ENCODE measurements at places on chromosomes 1 and 21.

DNA sequence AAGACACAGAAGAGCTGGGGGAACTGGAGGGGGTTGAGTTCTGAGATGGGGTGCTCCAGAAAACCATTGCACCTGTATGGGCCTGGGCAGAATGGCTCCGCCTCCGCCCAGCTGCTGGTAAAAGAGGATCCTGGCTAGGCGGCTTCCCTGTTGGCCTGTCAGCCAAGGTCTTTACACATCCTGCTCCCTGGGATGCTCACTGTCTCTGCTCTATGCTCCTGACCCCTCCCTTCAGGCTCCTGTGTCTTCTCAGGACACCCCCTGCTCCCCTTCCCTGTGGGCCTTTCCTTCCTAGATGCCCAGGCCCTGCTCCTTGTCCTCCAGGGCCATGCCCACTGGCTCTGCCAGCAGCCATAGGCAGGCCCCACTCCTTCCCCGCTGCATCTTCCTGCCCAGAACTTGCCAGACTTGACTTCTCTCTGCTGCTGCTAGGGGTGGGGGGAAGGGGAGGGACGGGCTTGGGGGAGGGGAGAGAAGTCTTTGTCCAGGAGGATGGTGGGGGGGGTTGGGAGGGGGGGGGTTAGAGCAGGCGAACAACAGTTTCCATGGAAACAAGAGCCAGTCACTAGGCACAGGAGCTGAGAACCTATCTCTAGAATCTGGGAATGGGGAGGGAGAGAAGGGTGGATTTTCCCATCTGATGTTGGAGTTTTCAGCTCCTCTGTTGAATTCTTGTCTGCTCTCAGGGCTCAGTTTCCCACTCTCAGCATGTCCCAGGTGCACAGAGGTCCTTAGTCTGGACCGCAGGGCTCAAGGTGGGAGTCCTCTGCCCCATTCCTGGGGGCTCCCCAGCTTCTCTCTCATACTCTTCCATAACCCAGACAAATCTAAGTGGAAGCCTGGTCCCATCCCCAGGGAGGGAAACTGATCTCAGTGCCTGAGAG is 10.6 kb downstream of the CELSR2 start:
- no peak for DNase-seq

DNA sequence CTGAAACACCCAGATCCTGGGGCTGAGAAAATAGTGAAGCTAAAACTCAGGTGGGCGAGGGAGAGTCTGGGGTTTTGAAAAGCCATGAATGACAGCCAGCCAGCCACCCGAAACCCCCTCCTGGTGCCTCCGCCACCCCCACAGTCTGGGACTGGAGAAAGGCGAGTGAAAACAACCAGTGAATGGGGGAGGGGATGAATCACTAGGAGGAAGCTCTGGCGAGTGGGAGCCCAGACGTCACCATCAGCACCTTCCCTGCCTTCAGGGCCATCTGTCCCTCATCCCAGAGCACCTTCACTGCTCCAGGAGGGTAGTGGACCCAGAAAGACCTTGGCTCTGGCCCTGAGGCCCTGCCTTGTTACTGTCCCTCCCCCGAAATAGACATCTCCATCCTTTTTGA is 9.2 kb downstream of the RORC start:
- no peak for DNase-seq

GRCh38 chr1:84406346-84406861 is 8.1 kb downstream of the DNASE2B start:
- no peak for DNase-seq

- no peak for DNase-seq
Measured at GRCh38 chr1:97013941-97014340, 292.4 kb downstream of the PTBP2 start.

GRCh38 chr1:75630998-75631397 is 20.1 kb upstream of the SLC44A5 start:
- no peak for DNase-seq

DNA sequence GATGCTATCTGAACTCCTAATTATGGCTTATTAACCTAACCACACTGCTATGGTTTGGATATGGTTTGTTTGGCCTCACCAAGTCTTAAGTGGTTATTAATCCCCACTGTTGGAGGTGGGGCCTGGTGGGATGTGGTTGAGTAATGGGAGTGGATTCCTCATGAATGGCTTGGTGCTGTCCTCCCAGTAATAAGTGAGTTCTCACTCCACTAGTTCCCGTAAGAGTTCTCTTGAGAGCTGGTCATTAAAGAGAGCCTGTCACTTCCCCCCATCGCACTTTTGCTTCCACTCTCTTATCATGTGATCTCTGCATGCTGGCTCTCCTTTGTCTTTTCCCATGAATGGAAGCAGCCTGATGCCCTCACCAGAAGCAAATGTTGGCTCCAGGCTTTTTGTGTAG is 328.8 kb downstream of the PLA2G4A start:
- DNase-seq, result no peak

DNA sequence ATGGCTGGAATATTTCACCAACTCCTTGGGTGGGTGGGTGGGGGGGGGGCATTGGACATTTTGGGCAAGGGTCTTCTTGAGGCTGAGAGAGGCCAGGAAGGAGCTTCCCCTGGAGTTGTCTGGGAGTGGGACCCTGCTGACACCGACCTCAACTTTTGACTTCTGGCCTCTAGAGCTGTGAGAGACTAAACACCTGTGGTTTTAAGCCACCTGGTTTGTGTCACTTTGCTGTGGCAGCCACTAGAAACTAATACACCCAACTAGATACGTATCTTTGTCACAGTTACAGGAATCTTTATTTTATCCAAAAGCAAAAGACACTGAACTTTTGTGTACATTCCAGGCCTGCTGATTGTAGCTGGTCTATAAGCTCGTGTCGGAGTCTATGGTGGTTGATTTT is 9.9 kb upstream of the RIPK4 start:
- DNase-seq, result no peak

- no peak for DNase-seq
Measured at GRCh38 chr21:34534522-34534921, 22.5 kb upstream of the KCNE1 start.

DNA sequence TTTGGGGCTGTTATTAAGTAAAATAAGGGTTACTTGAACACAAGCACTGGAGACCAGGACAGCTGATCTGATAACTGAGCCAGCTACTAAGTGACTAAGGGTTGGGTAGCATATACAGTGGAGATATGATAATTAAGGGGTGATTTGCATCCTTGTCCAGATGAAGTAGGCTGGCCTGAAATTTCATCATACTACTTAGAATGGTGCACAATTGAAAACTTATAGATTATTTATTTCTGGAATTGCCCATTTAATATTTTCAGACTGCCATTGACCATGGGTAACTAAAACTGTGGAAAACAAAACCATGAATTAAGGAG is 3.8 kb upstream of the CD1B start:
- no peak for DNase-seq

- DNase-seq, result no peak
Measured at GRCh38 chr1:160095382-160096105, 2.9 kb downstream of the IGSF8 start.

GRCh38 chr1:231180034-231180433 is 18.2 kb downstream of the TRIM67 start:
- DNase-seq, result no peak

DNA sequence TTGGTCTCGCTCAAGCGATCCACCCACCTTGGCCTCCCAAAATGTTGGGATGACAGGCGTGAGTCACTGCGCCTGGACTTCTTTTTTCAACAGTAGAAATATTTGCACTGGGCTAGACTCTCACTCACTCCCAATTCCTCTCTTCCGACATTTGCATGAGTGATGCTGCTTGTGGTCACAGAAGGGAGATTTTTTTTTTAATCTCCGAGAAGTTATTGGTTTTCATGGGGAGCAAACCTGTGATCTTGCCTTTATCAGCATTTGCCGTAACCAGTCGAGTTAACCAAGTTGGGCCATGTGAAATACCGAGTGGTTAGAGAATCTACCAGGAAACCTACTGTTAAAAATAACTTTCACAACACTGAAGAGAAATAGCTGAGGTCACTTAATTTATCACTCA is 21.1 kb downstream of the ERG start:
- DNase-seq, result peak; percentile 71

- no peak for DNase-seq
Measured at GRCh38 chr1:119869995-119870394, 26.3 kb downstream of the ADAM30 start.

DNA sequence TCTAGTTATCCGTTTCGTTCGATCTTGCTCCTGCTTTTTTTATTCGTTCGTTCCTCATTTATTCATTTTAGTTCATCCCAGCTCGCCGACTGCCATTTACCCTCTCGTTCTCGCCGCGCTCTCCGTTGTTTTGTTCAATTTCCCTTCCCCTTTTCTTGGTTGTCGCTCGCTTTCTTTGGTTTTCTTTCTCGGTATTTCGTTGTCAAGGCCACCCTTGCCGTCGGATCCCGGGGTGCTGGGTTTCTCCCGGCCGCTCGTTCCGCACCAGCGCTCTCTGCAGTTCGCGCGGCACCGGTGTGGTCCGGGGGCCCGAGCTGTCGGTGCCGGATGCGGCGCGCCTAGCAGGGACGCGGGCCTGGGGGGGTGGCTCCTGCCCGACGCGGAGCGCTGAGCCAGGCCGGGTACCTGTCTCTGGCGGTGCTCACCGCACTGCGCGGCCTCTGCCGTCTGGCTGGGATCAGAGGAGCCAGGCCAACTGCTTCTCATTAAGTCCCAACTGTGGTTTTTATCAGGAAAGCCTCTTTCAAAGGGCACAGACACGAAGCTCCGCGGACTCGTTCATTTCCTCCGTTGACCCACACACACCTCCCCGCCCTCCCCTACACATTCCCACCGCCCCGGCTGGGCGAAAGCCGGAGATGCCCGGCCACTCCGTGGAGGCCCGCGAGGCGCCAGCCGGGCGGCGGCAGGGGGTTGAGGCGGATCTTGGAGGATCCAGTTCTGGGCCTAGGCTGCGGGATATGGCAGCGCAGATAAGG is 1.6 kb downstream of the ALX3 start:
- DNase-seq, result no peak

GRCh38 chr1:24748191-24749121 is 3.2 kb downstream of the CLIC4 start:
- DNase-seq, result no peak

GRCh38 chr1:101205457-101205856 is 31.4 kb upstream of the S1PR1 start:
- no peak for DNase-seq

DNA sequence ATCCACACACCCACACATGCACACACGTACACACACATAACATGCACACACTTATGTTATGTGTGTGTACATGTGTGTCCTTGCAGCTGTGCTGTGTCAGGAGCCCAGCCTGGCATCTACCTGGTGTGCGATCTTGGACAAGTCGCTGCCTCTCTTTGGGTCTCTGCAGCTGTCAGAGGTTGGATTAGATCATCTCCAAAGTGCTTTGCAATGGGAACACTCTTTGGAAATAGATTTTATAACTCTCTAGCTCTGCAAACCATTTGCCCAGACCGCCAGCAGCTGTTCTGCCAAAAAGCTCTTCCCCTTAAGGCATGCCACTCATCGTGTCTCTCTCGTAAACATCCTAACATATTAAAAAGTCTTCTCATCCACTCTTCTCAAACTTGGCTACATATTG is 4.7 kb downstream of the PKP1 start:
- DNase-seq, result no peak

DNA sequence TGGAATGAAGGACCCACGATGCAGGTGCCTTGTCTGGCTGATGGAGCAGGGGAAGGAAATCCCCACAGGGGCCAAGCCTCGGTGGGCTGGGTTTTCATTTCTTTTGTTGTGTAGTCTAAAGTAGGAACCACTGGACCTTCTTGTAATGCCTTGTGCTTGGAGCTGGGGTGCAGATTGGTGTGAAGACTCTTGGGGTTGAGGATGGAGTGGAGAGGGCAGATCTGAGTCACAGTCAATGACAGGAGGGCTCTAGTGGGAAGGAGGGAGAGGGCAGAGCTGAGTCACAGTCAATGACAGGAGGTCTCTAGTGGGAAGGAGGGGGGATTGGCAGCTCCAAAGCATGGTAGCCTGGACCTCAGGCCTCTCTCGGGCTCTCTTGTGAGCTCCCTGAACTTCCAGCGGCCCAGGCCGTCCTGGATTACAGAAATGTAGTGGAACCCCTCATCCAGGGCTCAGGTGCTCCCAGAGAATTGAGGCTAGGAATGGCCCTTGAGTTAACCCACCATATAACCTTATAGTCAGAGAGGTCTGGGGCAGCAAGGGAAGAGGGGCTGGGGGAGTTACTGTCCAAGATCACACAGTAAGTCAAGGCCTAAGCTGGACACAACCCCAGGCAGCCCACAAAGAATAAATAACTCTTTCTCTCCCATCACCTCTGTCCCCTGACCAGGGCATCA is 313.8 kb downstream of the MATN1 start:
- no peak for DNase-seq

DNA sequence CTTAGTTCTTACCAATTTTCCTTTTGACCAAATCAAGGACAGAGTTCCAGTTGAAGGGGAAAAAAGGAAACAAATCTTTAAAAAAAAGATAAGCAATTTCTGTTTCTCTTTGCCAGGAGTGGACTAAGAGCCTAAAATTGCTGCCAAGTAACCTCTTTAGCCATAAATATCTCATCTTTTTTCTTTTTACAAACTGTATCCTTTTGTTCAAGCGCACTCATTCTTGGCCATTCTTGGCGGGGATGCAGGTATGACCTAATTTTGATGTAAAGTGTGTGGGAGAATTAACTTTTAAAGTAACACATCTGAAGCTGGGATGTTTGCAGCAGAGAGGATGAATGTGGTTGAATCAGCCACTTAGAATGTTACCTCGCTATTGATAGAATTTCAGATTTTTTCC is 13.4 kb upstream of the KIF1B start:
- no peak for DNase-seq

GRCh38 chr21:25956993-25957714 is 213.4 kb downstream of the APP start:
- peak; percentile 58 for DNase-seq

- no peak for DNase-seq
Measured at GRCh38 chr1:209937996-209938959, at the start of gene SYT14. Gene SYT14 (plus strand): TSS chr1:209938217. CDS start chr1:209938265, 48 bp downstream.

- DNase-seq, result no peak
Measured at GRCh38 chr1:56712150-56712549, 67.0 kb downstream of the PRKAA2 start.

DNA sequence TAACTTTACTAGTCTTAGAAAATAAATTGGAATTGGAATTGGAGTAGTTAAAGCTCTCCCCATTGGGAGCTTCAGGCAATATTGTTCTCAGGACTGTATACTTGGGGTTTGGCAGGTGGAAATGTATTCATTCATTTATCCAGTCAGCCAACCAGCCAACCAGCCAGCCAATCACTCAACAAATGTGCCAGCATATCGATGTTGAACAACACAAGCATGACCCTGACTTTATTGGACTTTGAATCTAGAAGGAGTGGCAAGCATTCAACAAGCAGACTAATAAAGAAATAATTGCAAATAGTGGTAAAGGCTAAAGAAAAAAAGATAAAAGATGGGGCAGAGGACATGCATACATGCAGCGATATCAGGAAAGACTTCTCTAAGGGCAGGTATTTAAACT is 55.5 kb upstream of the ZC3H11B start:
- DNase-seq, result no peak

DNA sequence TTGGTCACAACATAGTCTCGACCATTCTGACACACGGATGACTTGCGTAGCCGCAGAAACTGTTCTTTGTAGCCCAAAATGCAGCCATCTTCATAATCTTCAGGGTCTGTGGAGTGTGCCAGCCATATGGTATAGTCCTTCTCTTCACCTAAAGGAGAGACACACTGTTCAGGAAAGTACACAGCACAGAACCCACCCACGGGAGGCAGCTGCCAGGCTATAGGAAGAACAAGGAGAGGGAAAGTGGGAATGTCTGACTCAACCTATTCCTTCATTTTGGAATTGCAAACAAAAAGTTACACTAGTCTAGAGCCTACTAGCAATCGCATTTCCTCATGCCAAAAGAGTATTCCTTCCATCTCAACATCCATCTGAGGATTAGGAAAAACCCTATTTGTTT is 16.2 kb upstream of the MYBPHL start:
- DNase-seq, result no peak
